H1 (cell line): ENCODE measurements at places on chromosomes 11 and 22. TPM values are rescaled to one million over a fixed set of nuclear protein-coding genes. Genes with fewer than 3 reads are reported as not detected.

KCNQ1 gene
- total RNA-seq: 2.0 and 2.4 TPM in 2 replicates

GNAZ gene
- total RNA-seq: 9.6 and 9.7 TPM in 2 replicates

MN1 gene
- total RNA-seq: 4.9 and 5.2 TPM in 2 replicates

NRGN gene
- total RNA-seq: 0.60 and 0.75 TPM in 2 replicates

DNA sequence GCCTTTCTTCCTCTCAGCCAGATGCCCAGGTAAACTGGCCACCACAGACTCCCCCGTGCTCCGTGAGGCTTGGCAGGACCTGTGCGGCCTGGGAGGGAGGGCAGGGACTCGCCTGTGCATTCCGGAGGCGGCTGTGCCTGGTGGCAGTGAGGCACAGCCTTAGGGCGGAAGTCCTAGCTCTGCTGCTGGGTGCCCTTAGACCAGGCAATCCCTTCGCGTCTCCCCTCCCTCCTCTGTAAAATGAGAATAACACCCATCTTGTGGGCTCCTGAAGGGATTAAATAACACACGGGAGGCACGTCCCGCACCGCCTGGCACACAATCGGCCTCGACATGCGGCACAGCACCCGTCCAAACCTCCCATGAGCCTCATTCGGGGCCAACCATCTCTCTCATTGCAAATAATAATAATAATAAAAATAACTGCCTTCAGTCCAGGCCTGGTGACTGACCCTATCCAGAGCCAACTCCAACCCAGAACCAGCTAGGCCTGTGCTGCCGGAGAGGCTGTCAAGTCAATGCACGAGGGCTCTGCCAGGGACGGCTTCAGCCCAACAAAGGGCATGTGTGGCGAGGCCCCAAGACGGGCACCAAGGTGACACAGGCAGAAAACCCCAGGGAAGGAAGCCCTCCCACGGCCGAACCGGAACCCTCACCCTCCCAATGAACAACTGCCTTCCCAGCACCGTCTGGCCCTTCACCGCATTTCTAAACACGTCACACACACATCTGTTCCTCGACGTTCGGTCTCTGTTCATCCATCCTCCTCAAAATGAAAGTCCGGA is 8.2 kb downstream of the LTO1 start:
- no peaks in the 10 kb centered on the region for H3K27me3 ChIP-seq
- H3K36me3 ChIP-seq: peaks cover 9% of the 10 kb centered on the region
- DNase-seq: no peak
- no peak overlapping the region for H3K27ac ChIP-seq

GRCh38 chr22:46084943-46085827 is 65.1 kb upstream of the PPARA start:
- H3K36me3 ChIP-seq: no peaks in the 10 kb centered on the region
- no peaks in the 10 kb centered on the region for H3K4me1 ChIP-seq
- no peaks in the 10 kb centered on the region for H3K27me3 ChIP-seq

DNA sequence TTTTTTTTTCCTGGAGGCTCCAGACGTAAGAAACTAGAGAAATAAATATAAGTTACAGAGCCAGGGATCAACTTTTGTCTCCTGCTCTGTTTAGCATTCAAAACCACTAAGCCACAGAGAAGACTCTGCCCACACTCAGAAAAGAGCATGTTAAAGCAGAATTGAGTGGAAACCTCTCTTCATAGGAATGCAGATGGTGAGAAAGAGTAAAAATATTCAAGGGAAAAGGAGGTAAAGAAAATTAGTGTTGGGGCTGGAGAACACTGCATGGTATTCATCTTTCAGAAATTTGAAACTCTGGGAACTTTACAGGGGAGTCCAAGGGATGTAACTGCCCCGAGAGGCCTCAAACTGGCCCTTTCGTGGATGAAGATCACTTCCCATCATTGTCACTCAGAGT is 65.1 kb downstream of the CLMP start:
- no peak overlapping the region for H3K27ac ChIP-seq
- no peak overlapping the region for H3K4me3 ChIP-seq
- no peaks in the 10 kb centered on the region for H3K4me1 ChIP-seq
- no peak for DNase-seq

GRCh38 chr11:13073119-13073981 is 64.2 kb downstream of the RASSF10 start:
- H3K27ac ChIP-seq: no peak overlapping the region
- no peaks in the 10 kb centered on the region for H3K36me3 ChIP-seq
- H3K4me3 ChIP-seq: no peak overlapping the region
- H3K4me1 ChIP-seq: no peaks in the 10 kb centered on the region
- no peak for DNase-seq

DNA sequence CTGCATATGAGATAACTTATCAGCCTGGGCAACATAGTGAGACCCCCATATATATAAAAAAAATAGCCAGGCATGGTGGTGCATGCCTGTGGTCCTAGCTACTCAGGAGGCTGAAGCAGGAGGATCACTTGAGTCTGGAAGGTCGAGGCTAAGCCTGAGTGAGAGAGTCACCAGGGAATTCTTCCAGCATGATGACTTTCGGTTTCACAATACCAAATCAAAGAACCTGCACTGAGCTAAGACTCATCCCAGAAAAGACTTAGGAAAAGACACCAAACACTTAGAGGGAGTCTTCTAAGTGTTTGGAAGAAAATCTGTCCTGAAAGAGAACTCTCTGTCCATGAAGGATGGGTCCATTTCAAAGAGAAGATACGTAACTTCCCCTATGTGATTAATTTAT is 12.7 kb downstream of the STK33 start:
- no peak for DNase-seq
- no peaks in the 10 kb centered on the region for H3K4me1 ChIP-seq
- no peaks in the 10 kb centered on the region for H3K27me3 ChIP-seq
- H3K36me3 ChIP-seq: no peaks in the 10 kb centered on the region

- H3K4me1 ChIP-seq: no peaks in the 10 kb centered on the region
- no peaks in the 10 kb centered on the region for H3K27me3 ChIP-seq
- H3K36me3 ChIP-seq: peaks cover 11% of the 10 kb centered on the region; the same call in 1 of the 2 replicates
- no peak for DNase-seq
- no peak overlapping the region for H3K27ac ChIP-seq
- H3K4me3 ChIP-seq: no peak overlapping the region
Measured at GRCh38 chr22:37831472-37831871, 8.3 kb downstream of the GALR3 start.

GRCh38 chr11:44776551-44777208 is 49.9 kb downstream of the TSPAN18 start:
- no peaks in the 10 kb centered on the region for H3K27me3 ChIP-seq
- no peak for DNase-seq
- no peaks in the 10 kb centered on the region for H3K36me3 ChIP-seq
- H3K27ac ChIP-seq: no peak overlapping the region
- peaks cover 17% of the 10 kb centered on the region for H3K4me1 ChIP-seq

DNA sequence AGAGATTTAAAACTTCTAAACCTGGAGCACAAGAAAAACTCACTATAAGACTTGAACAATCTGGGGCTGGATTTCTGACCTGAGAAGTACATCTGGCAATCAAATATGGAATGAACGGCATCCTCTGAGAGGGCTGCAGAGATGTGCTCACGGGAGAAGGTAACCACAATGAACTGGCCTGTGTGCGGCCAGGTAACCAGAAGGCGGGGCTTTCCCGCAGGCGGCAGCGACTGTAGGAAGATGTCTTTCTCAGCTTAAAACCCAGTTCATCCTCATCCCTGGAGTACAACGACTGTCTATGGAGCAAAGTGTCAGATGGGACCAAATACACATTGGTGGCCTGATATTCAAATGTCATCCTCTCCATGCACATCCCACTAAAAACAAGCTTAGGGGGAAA is 24.5 kb downstream of the MICAL3 start:
- no peak overlapping the region for H3K27ac ChIP-seq
- H3K4me3 ChIP-seq: peak overlapping the region; percentile 53
- peaks cover 3% of the 10 kb centered on the region; the same call in 1 of the 2 replicates for H3K4me1 ChIP-seq
- no peak for DNase-seq
- H3K27me3 ChIP-seq: no peaks in the 10 kb centered on the region

DNA sequence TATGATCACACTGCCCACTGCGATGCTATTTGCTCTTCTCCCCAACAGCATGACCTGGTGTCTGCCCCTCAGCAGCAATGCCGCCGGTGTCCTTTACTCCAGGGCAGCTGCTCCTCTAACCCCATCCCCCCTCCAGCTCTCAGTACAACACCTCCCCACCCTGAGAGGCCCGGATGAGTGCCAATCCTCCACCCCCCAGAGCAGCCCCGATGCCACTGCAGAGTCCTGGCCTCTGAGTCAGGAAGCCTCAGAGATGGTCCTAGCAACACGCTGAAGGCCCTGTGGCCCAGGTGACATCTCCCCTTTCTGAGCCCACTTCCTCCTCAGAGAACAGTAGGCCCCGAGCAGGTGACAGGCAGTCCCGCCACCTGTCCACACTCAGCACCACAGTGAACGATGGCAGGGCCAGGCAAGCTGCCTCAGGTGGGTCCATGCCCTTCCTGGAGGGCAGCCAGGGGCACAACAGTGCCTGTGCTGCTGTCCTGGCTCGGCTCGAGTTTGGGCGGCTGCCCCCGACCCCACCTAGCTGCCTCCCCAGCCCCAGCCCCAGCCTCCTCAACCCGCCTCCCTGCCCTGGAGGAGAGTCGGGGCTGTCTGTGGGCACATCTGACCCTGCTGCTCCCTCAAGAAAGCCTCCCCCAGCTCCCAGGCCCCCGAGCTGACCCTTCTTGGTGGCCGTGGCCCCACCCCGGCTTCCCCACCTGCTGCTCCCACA is 3.9 kb upstream of the NDUFS8 start:
- H3K27me3 ChIP-seq: no peaks in the 10 kb centered on the region
- no peaks in the 10 kb centered on the region for H3K36me3 ChIP-seq
- H3K27ac ChIP-seq: no peak overlapping the region
- H3K4me1 ChIP-seq: peaks cover 5% of the 10 kb centered on the region; the same call in 1 of the 2 replicates
- H3K4me3 ChIP-seq: no peak overlapping the region
- DNase-seq: no peak

GRCh38 chr11:59171508-59172322 is at the start of gene DTX4:
TSS of gene DTX4 (plus strand) at chr11:59172132. CDS start at chr11:59172596, 464 bp downstream.
- peak within 1 kb of the TSS; percentile 48 for H3K4me3 ChIP-seq
- H3K27me3 ChIP-seq: no peaks in the 10 kb centered on the region
- peak; percentile 95 for DNase-seq
- peak within 1 kb of the TSS; percentile 90 for H3K27ac ChIP-seq

DNA sequence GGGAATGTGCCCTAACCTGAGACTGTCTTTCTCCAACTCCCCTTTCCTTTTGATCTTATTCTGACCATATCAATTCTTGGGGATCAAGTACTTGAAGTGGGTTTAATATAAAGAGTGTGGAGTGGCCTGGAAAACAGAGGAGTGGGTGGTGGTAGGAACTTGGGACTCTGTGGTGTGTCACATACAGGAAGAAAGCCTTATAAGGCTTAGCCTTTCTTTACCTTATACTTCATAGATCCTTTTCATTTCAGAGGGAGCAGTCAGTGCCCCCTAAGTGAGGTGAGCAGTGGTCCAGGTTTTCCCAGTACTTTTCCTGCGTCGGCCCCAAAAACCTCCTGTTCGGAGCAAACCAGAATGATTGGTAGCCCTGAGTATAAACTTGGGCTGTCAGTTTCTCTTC is 486 bp downstream of the OOSP1 start:
- no peak overlapping the region for H3K4me3 ChIP-seq

DNA sequence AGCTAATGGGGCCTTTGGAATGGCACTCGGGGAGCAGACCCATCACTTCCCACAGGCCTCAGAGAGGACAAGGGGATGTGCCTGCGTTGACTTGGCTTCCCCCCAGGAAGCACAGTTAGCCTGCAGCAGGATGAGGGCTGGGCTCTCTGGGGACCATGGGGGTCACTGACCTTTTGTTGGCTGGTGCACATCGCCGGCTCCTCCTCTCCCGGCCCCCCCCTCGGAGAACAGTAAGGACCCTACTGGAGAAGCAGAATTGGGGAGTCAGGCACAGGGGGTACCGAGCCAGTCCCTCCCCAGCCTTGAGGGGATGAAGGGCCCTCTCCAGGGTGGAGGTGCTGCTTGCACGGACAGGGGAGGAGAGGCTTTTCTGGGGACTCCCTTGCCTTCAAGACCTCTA is 32.8 kb downstream of the NRXN2 start:
- DNase-seq: no peak
- H3K4me1 ChIP-seq: no peaks in the 10 kb centered on the region
- H3K27me3 ChIP-seq: peaks cover 2% of the 10 kb centered on the region; the same call in 1 of the 2 replicates
- H3K4me3 ChIP-seq: no peak overlapping the region
- no peak overlapping the region for H3K27ac ChIP-seq

- 0 out of 2 replicates have a peak, but pooled peaks cover 2% of the 10 kb centered on the region for H3K4me1 ChIP-seq
- no peak overlapping the region for H3K27ac ChIP-seq
- peak; percentile 79 for DNase-seq
- H3K36me3 ChIP-seq: peaks cover 16% of the 10 kb centered on the region; the same call in 1 of the 2 replicates
- no peaks in the 10 kb centered on the region for H3K27me3 ChIP-seq
- no peak overlapping the region for H3K4me3 ChIP-seq
Measured at GRCh38 chr11:43852057-43852636, 28.5 kb upstream of the ALKBH3 start.

- H3K27ac ChIP-seq: no peak overlapping the region
- no peaks in the 10 kb centered on the region for H3K27me3 ChIP-seq
- no peak overlapping the region for H3K4me3 ChIP-seq
- DNase-seq: no peak
- H3K4me1 ChIP-seq: no peaks in the 10 kb centered on the region
- H3K36me3 ChIP-seq: no peaks in the 10 kb centered on the region
Measured at GRCh38 chr11:99184146-99184545, 163.4 kb downstream of the CNTN5 start.

DNA sequence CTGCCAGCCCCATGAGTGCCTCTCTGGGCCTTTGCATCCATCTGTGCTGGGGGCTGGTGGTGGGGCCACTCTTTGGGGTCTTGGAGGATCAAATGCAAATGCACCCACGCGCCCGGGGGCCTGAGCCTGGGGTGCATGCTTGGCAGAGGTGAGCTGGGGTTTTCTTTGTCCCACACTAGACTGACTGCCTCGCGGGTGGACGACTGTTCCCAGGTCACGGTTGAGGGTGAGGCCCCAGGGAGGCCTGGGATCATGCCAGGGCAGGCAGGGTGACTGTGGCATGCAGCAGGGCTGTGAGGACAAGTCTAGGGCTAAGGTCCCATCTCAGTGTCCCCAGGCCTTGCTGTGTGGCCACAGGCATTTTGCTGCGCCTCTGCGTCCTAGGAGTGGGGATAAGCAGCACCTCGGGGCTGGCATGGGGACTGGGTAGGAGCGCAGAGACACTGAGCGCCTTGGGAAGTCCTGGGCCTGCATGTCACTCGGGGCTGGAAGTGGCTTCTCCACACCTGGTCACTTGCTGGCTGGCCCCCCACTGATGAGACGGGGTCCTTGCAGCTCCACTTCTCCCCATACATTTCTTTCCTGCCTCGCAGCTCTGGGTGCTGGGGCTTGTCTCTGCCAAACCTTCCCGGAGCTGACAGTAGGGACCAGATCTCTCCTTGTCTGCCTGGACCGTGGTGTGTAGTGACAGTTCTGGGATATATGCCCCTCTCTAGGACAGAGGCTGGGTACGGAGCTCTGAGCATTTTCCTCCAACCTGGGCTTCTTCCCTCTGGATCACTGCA is 133.1 kb downstream of the CTTN start:
- peak overlapping the region; percentile 2; the same call in 1 of the 2 replicates for H3K27ac ChIP-seq
- H3K27me3 ChIP-seq: no peaks in the 10 kb centered on the region
- no peak for DNase-seq
- no peak overlapping the region for H3K4me3 ChIP-seq
- peaks cover 23% of the 10 kb centered on the region for H3K4me1 ChIP-seq
- no peaks in the 10 kb centered on the region for H3K36me3 ChIP-seq

GRCh38 chr11:45881708-45882368 is 3.6 kb upstream of the MAPK8IP1 start:
- H3K4me1 ChIP-seq: peaks cover 3% of the 10 kb centered on the region
- no peak overlapping the region for H3K27ac ChIP-seq
- no peak overlapping the region for H3K4me3 ChIP-seq
- no peak for DNase-seq
- no peaks in the 10 kb centered on the region for H3K36me3 ChIP-seq
- H3K27me3 ChIP-seq: no peaks in the 10 kb centered on the region
